Activated CD4-positive, alpha-beta T cell treated with anti-CD3 and anti-CD28 coated beads for 4 hours (primary cell): ENCODE measurements at places on chromosomes 6 and 20.

- DNase-seq: peak; percentile 83
Observed at GRCh38 chr20:33732166-33732970, 572 bp downstream of the ZNF341 start.

DNA sequence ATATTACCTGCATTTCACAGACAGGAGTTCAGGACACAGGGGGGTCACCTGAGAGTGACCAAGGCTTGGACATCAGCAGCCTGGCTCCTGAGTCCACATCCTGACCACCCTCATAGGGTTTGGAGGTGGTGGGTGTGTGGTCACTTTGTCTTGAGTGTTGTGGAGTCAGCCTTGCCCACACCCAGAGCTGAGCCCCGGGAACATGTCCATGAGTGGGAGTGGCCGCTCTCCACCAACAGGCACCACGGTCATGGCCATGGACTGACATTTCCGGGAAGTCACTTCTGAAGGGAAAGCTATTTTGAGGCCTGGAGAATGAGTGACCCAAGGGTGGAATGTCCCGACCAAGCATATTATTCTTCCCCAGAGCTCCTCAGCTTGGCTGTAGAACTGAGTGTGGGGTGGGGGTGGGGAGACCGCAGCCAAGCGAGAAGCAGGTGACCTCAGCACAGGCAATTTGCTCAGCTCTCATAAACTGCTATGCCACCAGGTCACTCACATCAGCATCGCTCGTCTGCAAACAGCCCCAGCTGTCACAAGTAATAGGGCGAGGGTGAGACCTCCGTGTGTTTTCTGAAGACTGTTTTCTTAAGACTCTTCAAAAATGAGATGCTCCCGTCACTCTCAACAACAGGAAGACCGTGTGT lies 348.6 kb upstream of the CDH4 start:
- no peak for DNase-seq

DNA sequence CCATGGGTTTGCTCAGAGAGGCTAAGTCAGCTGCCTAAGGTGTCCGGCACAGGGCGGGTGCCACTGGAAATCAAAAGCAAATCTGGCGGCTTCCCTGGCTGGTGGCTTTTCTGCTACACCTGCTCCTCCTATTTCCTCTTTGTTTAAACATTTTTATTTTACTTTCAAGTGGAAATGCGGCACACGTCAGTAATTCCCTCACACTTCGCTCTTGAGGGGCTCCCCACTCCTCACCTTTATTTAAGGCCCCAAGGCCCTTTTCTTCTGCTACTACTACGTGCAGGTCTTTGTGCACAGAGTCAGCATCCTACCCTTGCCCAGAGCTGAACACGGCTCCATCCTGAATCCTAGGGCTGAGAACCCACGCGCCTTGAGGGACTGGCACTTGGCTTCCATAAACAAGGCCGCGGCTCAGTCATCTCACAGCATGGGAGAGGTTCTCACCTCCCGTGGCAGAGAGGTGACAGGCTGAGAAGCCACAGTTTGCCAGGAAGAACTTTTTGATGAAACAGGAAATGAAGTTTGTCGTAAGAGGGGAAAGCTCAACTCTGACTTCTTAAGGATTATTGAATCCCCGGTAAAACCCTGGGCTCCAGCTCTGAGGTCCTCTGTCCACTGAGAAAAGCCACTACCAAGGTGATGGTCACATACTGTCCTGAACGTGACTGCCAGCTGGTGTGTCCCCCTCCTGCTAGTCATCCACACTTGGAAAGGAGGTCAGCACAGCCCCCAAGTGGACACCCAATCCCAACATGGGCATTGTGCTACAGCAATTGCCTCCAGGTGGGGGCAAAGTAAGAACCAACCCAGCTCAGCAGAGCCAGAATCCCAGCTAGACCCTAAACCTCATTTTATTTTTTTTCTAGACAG lies 48.0 kb downstream of the NFATC2 start:
- peak; percentile 36 for DNase-seq

- DNase-seq: no peak
Observed at GRCh38 chr20:24442909-24443308, 26.5 kb upstream of the SYNDIG1 start.

DNA sequence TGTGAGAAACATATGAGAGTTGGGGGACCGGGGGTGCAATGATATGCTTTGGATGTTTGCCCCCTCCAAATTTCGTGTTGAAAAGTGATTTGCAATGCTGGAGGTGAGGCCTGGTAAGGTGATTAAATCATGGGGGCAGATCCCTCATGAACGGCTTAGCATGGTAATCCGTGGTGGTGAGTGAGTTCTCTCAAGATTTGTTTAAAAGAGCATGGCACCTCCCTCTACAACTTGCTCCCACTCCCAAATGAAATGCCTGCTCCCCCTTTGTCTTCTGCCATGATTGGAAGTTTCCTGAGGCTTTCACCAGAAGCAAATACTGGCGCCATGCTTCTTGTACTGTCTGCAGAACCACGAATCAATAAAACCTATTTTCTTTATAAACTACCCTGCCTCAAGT lies 2.5 kb downstream of the DEK start:
- DNase-seq: no peak

- DNase-seq: no peak
Observed at GRCh38 chr6:106005013-106005412, 81.1 kb upstream of the PRDM1 start.

DNA sequence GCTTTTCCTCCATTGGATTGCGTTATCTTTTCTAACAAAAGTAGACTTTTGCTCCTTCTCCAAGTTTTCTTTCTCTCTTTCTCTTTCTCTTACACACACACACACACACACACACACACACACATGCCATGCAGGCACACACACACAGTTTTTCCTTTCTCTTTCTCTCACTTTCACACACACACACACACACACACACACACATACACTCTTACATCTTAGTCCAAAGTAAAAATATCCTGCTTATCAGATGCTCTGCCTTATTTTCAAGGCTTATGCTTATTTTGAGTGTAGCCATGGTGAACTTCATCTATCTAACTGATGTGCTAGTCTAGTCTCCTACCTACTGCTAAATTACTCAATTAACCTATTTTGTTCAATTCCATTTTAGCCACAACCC lies 34.4 kb upstream of the RAB23 start:
- no peak for DNase-seq

GRCh38 chr6:37634238-37634826 lies 63.4 kb downstream of the MDGA1 start:
- no peak for DNase-seq

DNA sequence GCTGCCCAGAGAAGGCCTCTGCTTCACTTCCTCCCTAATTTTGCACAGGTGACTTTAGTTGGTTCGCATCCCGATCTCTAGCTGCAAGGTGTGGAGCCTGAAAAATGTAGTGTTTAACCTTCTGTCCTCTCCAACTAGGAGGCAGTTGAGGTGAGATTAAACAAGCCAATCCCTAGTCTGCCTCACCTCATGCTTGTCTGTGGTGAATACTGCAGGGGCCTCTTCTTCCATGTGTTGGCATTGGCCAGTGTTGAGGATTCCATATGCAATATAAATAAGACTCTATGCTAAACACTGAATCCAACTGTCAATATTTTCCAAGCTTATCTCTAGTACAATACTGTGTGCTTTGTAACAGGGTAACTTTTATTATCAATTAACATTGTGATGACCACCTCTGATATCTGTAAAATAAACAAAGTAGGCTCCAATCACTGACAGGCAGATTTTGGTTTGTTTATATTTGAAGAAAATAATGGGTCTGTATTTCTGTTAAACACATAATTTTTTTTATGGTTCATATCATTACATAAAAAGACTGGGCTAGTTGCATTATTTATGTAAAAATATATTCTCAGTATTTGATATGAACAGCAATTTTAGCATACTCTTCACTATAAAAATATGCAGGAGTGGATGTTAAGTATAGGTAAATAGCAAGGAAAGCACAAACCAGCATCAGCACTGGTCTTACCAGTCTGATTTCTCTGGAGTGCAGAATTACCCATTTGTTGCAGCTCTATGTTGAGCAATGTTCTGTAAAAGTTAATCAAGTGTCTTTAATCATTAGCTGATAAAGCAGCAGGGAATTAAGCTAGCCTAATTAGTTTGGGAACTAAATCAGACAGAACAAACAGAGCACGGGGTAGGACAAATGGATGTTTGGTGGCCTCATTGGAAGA lies 74.0 kb downstream of the ANKRD6 start:
- no peak for DNase-seq

GRCh38 chr6:165439928-165440554 lies 130.6 kb upstream of the C6orf118 start:
- DNase-seq: no peak

DNA sequence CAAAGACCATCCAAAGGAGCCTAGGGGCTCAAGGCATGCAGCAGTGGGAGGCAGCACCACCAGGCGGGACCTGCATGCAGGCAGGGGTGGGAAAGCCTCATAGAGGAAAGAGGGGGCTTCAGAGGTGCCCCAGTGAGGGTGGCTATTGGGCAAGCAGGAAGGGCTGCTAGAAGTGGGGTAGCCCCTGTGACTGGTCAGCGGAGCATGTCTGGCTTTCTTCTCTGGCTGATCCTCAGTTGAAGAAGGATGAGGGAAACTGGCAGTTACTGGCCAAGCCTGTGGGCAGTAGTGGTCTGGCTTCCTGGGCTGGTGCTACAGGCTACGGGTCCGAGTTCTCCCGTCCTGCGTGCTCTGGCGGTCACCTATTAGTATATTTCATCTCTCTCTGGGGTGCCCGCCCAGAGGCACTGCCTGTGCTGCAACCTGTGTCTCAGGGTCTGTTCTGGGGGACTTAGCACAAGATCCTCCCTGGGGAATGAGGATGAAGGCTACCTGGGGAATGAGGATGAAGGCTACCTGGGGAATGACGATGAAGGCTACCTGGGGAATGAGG lies 35.9 kb upstream of the CST7 start:
- no peak for DNase-seq

- no peak for DNase-seq
Observed at GRCh38 chr20:54382419-54382818, 93.0 kb upstream of the DOK5 start.

DNA sequence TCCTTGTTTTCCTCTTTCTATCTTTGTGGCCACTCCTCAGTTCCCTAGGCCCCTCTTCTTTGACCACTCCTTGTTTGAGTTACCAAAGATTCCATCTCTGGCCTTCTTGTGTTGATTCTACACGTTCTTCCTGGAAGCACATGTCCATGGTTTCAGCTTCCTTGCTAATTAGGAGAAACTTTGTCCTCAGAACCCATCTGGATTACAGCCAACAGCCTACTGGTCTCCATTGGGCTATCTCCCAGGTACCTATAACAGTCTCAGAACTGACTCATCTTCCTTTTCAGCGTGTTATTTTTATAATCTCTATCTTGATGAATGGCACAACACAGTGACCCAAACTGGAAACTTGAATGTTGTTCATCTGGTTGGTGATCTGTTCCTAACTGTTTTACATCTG lies 17.5 kb downstream of the PTPRA start:
- no peak for DNase-seq

DNA sequence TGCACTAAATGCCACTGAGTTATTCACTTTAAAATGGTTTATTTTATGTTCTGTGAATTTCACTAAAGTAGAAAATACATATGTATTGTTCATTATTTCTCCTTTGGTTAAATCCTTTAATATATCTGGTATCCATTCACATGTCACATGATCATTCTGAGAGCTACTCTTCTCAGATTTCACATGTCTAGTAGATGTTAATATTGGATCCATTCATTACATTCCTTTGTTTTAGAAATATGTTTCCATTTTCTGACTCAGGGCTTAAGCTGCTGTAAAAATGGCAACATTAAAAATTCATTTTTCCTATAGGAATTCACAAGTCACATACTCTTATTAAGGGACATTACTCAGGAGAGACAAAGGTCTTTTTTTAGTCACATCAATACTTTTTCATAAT lies 205.4 kb downstream of the ZFAND3 start:
- no peak for DNase-seq

GRCh38 chr6:105014954-105015353 lies 58.0 kb downstream of the LIN28B start:
- no peak for DNase-seq

GRCh38 chr20:51022803-51023616 lies at the start of gene KCNG1:
Gene KCNG1, minus strand, starts transcription at chr20:51023107. Its CDS starts 12,769 bp downstream, at chr20:51010338.
- peak; percentile 4 for DNase-seq

GRCh38 chr20:39047417-39047985 lies 85.4 kb downstream of the DHX35 start:
- DNase-seq: no peak

GRCh38 chr6:27575594-27576361 lies 102.9 kb upstream of the ZNF184 start:
- DNase-seq: no peak

DNA sequence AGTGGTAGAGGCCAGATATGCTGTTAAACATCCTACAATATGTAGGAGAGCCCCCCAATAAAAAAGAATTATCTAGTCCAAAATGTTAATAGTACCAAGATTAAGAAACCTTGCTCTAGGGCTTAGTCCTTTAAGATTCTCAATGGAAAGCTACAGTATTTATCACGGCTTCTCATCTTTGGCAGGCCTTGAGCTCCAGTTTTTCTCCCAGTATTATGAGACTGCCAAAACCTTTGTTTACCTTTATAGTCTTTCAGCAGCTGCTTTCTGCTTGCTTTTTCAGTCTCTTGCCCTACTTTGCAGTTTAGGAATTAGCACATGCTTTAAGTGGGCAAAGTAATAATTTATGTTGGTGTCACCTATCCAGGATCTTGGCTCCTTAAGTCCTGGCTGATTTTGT lies 59.7 kb downstream of the NHLRC1 start:
- DNase-seq: no peak

DNA sequence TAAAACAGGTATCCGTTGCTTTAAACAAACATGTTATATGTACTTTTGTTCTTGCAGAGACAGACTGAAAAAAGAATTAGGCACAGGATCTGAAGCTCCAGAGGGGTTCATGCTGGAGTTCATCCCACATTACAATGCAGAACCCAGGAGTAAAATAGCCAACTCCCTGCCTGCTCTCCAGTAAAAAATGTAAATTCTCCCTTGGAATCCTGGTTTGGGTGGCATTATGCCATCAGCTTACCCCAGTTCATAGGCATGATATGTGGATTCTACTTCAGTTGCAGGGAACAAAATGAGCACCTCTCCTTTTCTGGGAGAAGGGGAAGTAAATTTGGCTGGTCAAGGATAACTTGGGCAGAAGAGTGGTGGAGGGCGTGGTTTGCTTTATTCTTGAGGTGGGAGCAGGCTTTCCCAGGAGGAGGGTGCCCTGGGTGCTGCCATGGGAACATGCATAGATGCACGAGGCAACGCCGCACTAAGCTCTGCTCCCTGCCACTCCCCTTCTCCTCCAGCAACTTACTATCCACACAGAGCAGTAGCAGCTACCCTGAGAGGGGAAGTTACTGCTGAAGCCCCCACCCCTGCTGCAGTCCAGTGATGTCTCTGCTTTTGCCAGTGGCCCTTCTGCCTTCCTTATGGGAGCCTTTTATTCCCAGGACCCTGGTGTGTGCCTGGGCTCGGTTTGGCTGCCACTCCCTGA lies 71.6 kb upstream of the GLP1R start:
- DNase-seq: no peak

GRCh38 chr6:32635526-32636123 lies 1.6 kb upstream of the HLA-DQA1 start:
- no peak for DNase-seq

DNA sequence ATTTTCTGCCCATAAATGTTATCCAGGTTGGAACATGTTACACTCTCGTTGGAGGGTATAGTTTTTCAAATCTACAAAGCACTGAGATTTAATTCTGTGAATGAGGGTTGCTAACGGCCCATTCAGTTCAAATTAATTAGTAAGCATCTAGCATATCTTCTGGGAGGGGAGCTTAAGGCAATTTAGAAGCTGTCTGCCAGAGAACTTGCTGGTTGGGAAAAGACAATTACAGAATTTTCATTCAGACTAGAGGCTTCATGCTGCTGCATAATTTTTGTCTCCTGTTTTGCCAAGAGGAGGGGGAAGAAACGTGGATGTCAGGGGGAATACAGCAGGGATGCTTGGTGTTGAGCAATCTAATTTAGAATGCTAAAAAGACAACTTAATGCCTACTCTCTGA lies 268.3 kb upstream of the FAM83B start:
- DNase-seq: no peak

GRCh38 chr6:169316651-169317050 lies 63.0 kb upstream of the THBS2 start:
- DNase-seq: no peak
